ENCODE measurements at places on chromosomes 7 and 10.

GRCh38 chr7:13790611-13791010 is 198.9 kb downstream of the ETV1 start:
- DNase-seq = no peak

DNA sequence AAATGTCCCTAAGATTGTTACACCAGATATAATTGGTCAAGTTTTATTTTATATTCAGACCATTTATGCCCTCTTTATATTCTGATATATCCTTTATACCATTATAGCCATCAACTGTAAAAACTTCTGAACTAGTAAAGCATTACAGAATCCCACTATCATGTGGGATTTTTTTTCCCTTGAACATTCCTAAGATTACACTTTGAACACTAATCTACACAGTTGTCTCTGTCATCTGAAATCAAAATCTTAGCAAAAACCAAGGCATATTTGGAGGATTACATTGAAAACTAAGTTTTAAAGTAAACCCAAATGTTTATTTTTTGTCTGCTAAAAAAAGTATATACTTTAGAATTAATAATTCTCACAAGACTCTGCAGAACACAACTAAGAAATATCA is 116.2 kb upstream of the GPR22 start:
- no peak for DNase-seq

DNA sequence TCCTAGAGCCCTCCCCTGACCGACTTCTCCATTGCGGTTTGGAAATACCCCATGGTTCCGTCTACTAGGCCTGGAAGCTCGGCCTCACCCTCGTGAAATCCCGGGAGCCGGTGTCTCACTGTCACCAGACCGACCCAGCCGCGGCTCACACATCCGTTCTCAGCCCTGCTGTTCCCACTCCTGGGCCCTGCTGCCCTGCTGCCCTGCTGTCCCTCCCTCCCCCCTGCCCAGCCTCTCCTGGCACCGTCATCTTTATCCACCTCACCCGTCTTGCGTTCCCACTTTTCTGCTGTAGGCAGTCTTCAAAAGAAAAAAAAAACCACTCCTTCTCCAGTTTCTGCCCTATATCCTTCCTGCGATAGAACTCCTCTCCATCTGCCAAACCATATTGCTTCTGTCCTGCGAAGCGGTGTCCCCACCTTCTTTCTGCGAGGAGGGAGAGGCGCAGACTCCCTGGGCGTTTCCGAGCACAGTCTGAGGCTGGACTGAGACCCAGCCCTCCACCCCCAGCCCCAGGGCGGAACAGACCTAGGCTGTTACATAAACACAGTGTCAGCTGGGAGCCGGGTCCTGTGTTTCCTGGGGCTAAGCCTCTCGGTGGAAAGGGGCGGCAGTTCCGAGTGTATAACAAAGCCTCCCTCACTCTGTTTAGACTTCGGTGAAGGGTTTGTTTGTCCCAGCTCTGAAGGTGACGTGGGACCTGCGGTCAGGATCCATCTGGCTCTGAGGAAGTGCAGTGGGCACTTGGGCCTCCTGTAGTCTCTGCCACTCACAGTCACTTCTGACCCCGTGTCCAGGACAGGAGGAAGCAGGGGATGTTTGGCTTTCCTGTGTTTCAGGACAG is 2.8 kb downstream of the AGAP3 start:
- DNase-seq = no peak

DNA sequence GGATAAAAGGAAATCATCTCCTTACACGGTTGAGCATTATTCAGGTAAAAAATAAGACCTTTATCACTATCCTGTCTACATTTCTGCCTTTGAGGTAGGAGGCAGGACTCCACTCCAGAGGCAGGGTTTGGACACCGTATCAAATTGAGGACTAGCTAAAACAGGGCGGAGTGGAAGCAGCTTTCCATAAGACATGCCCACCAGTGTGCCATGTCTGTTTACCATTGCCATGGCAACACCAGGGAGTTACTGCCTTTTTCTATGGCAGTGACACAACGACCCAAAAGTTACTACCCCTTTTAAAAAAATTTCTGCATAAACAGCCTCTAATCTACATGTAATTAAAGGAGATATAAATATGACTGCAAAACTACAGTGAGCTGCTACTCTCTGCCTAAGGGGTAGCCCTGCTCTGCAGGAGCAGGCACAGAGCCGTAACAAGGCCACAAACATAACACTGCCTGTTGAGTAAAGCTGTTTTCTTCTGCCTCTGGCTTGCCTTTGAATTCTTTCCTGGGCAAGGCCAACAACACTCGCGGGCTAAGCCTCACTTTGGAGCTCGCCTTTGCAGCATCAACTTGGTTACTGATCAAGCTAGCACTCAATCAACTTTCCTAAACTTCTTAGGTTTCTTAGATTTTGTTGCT is 26.5 kb downstream of the DGKB start:
- DNase-seq = no peak

DNA sequence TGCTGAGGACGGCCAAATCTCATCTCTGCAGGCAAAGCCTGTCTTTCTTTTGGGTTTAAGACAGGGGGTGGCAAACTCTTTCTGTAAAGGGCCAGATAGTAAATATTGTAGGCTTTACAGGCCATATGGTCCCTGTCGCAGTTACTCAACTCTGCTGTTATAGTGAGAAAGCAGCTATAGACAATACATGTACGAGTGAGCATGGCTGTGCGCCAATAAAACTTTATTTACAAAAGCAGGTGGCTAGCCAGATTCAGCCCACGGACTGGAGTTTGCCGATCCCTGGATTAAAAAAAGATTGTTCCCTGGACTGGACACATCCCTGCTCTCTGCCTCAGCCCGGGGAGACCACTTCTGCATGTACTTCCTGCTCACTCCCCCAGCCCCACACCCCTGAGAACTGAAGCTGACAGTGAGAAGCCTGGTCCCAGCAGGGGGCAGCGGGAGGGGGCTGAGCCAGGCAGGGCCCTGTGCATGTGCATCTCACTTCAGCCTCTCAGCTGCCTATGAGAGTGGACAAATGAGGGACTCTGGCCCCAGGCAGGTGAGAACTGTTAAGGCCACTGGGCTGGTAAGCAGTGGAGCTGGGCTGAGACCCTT is 392.4 kb downstream of the PLXNA4 start:
- DNase-seq = no peak

DNA sequence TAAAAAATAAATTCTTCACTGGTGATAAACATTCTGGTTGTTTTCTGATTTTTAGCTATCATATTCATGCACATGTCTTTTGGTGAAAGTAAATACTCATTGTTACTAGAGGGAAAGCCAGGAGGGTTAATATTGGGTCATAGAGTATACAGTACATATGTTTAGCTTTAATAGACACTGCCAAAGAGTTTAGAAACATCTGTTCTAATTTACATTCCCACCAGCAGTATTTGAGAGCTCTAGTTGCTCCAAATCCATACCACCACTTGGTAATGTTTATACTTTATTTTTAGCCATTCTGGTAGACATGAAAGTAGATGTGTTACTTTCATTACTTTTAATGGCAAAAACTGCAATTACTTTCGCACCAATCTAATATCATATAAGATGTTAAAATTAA is 108.8 kb downstream of the MKX start:
- no peak for DNase-seq

DNA sequence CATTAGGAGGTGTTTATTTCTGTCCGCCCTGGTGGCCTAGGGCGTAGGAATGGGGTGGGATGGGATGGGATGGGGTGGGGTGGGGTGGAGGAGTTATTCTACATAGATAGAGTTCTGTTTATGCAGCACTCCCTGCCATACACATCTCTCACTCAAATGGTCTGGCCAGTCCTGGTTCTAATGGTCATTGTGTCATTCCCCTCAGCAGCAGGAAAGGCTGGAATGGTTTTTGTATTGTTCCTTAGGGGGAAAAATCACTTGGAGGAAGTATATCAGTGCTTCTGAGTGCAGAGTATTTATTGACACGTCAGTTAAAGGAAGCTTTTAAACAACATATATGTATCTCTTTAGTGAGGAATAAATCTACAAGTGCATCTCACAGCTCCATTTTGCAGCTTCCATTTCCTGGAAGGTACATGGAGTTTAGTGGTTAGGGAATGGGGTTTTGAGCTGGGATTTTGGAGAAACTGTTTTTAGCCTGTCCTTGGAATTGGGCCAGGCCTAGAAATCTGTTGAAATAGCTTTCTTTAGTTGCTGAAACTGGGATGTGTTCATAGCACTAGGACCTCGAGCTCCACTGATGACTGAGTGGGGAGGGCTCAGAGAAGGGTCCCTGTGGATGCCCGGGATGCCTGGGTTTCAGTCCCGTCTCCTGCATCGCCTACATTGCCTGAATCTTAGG is 8.3 kb downstream of the TSPAN14 start:
- no peak for DNase-seq

- DNase-seq = no peak
Measured at GRCh38 chr7:22629056-22629455, 97.9 kb upstream of the IL6 start.

DNA sequence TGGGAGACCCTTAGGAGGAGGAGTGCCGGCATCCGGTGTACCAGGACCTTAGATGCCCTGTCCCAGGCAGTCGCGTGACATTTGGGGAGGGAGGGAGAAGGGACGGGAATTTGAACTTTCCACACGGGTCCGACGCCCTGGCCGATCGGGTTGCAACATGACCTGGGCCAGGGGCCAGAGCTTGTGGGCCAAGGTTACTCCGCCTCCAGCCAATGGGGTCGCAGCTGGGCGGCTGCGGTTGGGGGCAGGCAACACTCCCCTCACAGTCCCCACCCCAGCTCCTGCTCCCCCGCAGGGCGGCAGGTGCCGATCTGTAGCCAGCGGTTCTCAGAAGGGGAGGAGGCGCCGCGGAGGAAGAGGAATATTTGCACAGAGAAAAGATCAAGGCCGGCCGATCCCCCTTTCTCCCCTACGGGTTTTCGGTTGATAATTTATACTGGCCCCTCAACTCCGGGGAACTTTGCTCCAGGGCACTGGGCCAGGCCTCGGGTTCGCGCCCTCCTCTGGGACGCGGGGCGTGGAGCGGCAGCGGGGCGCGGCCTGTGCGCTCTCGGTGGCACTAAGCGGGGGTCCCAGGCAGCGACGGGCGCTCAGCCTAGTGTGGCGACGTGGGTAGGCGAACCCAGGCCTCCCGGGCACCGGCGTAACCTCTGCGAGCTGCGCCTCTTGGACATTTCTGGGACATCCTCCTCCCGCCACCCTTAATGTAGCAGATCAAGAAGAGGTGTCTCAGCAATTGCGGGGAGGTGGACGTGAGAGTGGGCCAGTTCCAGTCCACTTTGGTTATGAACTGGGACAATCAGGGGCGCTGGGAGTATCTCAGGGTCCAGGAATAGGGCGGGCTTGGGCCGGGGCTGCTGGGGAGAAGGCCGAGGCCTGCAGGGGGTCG is 1.2 kb downstream of the MLXIPL start:
- no peak for DNase-seq

GRCh38 chr10:101032637-101033224 is 1.7 kb downstream of the SFXN3 start:
- DNase-seq = peak; percentile 80

GRCh38 chr7:4240042-4240441 is 442.1 kb upstream of the FOXK1 start:
- DNase-seq = no peak

GRCh38 chr7:112167147-112167546 is 39.1 kb downstream of the DOCK4 start:
- no peak for DNase-seq

- DNase-seq = no peak
Measured at GRCh38 chr10:58104351-58104751, 163.3 kb downstream of the IPMK start.

- no peak for DNase-seq
Measured at GRCh38 chr7:28615091-28615490, 202.8 kb downstream of the CREB5 start.

DNA sequence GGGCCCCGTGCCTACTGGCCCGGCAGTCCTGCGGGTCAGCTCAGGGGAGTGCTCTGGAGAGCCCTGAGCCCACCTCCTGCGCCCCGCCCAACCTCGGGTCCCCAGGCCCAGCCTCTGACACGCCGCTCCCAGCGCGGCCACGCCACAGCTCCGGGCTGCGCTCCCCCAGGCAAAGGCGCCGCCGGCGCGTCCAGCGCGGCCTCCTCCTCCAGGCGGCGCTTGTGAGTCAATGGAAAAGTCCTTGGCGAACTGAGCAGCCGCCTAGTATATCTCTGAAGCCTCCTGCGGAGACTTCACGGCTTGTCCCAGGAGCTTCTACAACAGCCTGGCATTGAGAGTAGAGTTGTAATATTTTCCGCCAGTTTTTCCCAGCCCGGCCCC is 29.5 kb upstream of the BMS1 start:
- peak; percentile 88 for DNase-seq

GRCh38 chr7:131501422-131501821 is 55.0 kb downstream of the PODXL start:
- DNase-seq = no peak

- DNase-seq = no peak
Measured at GRCh38 chr10:59167512-59167911, 8.9 kb upstream of the PHYHIPL start.

GRCh38 chr10:14093730-14094484 is 236.8 kb downstream of the FRMD4A start:
- DNase-seq = no peak

GRCh38 chr7:127654404-127655394 is 2.7 kb downstream of the SND1 start:
- DNase-seq = no peak

GRCh38 chr7:99974681-99975080 is 1.1 kb downstream of the AZGP1 start:
- DNase-seq = no peak

GRCh38 chr10:70191972-70192305 is 21.6 kb upstream of the SAR1A start:
- no peak for DNase-seq

GRCh38 chr10:79239924-79240581 is 107.2 kb upstream of the PPIF start:
- no peak for DNase-seq

DNA sequence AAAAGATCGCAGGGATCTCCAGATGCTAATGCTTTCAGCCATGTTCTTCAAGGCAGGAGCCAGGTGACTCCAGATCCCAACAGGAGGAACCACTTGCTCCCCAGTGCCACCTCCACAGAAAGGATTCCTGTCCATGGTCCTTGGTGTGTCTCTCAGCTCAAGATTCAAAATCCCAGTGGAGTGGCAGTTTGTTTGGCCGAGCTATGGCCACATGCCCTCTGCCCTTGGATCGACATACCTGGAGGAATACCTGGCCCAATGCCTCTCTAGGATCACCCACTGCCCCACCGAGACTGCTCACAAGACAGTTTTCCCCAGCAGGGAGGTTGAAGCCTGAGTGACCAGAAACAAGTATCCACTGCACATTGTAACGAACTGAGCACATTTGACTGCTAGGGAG is 3.9 kb upstream of the GPRIN2 start:
- DNase-seq = peak; percentile 10

DNA sequence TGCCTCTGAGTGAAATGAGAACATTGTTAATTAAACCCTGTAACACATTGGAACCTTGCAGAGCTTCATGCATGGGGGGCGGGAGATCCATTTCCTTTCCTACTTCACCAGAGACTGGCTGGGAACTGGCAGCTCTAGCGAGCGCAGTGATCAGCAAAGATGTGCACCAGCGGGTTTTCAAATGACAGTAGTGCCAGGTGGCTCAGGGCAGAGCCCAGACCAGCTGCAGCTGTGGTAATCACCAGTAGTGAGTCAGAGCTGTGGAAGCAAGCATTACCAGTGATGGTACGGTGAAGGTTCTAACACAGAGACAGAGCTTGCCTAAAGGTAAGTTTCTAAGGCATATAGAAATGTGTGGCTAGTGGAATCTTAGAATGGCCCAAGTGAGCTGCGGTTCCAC is 1009.7 kb upstream of the CELF2 start:
- DNase-seq = no peak

Data from activated T-cell treated with anti-CD3 and anti-CD28 coated beads, Interleukin-2, amount 50 U/mL, for 48 hours (primary cell).